NCI-H2107 (cell line): ENCODE measurements at places on chromosomes 6 and 20.

DNA sequence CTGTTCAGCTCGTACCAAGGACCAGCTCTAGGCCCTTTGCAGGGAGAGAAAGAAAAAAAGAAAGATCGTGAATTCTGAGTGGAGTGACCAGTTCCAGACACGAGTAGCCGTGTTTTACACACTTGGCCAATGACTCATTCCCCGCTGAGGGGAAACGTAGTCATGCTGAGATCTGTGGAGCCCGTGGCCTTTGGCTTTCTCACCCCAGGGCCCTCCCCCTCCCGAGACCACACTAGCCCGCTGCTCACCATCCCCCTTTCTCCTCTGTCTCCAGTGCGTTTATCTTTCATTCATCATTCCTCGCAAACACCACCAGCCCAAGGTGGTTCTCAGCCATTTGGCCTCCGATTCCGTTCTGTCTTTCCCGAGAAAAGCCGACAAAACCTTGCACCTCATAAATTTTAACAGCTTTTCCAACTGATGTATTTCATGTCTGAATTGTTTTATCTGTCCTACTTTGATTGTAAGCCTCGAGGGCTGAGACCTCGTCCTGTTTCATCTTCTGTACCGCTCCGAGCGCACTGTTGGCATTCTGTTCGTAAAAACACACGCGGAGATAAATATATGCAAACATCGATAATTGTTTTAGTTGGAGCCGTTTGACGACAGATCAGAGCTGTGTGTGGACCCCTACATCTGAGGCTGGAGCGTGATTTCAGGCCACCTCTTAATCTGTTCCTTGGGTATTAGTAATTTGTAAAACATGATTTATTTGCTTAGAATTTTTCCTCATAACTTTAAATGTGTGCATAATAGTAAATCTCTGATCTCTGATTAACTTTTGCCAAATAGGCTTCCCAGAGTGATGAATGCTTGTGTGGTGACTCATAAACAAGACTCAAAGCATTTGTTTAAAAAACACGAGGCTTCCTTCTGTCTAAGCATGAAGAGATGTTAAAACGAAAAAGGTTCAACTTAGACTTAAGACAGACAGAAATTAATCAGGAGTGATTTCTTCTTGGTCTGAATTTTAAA is 336.6 kb downstream of the CDH4 start:
- no peak for DNase-seq

GRCh38 chr6:146548898-146549374 is 5.3 kb downstream of the RAB32 start:
- DNase-seq, result no peak

DNA sequence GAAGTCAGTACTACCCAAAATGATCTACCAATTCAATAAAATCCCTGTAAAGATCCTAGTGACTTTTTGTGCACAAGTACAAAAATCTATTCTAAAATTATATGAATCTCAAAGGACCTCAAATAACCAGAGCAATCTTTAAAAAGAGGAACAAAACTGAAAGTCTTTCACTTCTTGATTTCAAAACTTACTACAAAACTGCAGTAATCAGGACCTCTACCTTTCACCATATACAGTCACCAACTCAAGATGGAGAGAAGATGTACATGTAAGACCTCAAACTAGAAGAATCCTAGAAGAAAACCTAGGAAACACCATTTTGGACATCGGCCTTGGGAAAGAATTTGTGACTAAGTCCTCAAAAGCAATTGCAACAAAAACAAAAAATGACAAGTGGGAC is 109.5 kb upstream of the CD93 start:
- no peak for DNase-seq

GRCh38 chr6:41560431-41561192 is 14.4 kb downstream of the FOXP4 start:
- no peak for DNase-seq

DNA sequence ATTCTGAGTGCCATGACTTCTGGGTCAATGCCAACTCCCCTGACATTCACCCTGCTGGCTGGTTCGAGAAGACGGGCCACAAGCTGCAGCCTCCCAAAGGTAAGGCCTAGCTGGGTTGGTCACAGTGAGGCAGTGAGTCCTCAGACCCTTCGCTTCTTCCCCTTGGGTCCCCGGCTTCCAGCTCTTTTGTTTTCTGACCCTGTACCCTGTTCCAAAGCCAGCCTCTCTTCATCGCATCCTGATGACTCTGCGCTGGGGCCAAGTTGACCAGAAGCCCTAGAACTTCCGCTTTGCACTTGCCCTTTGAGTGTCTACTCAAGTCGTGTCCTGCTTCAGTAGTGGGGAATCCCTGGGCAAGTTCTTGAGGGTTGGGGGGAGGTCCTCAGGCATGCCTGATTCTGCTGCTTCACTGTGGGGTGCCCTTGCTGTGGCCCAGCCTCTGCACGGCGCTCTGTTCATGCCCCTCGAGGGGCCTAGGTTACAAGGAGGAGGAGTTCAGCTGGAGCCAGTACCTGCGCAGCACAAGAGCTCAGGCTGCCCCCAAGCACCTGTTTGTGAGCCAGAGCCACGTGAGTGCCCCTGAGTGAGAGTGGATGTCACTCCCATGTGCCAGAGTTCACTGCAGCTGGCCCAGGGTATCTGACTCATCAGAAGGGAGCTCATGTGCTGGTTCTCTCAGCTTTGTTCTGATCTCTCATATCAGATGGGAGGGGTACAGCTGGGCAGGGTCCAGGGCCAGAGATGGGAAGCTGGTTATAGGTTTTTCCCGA is 23.0 kb downstream of the L3MBTL1 start:
- no peak for DNase-seq

DNA sequence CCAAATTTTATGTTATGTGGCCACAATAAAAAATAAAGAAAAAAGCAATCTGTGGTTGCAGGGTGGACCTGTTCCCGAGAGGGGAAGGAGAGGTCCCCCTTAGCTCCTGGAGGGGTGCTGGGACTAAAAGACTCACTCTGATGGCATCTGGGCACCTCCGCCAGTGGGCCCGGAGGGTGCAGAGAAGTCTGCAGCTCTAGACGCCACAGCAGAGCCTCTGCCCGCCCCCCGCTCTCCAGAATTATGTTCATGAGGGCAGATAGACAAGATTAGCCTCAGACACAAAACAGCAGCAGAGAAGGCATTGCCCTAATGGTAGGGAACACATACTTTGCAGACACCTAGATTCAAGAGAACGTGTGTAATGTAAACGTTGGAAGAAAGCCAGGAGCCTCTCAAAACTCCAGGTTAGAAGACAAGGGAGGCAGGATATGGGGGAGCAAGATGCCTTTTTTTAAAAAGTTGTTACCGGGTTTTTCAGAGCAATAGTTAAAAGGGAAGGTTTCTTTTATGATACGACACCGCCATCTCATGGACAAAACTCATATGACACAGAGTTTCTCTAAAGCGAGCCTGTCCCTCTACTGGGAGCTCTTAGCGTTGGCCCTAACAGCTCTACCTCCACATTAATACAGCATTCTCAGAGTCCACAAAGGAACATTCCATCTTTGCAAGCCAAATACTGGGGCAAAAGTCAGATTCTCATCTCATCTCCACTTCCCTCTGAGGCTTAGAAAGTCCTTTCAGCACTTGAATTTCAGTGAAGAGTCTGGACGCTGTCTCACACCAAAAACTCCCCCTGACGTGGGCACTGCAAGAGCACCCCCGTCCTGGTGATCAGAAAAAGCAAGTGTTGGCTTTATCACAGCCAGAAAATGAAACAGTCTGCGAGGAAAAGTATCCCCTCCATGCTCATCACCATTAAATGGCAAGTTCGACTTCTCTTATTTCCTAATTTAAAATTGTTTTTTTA is 47.2 kb downstream of the FOXF2 start:
- DNase-seq, result no peak

DNA sequence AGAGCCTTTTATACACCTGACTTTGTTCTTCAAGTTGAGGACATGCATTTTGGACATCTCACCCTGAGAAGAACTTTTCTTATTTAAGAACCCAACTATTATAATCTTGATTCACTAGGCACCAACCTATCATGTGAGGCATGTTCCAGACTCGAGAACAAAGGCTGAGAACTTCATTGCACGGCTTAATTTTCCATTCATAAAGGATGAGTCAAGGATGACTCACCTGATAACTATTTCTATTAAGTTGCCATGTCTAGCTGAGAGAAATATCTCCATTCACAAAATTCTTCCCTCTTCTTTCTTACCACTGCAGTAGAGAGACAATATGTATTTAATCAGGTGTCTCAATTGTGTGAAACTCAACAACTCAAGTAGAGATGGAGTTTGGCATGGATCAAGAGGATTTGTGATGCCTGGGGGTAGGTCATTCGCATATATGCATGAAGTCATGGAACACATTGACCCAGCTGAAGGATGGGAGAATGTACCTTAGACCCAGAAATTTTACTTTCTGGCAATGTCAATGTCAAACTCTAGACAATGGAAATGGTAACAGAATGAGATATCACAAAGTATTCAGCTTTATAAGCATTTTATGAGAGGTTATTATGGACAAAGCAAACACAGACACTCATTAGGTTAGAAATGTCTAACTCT is 208.7 kb upstream of the PRND start:
- no peak for DNase-seq

- DNase-seq, result no peak
Observed at GRCh38 chr6:19204445-19204844, 632.7 kb upstream of the ID4 start.

DNA sequence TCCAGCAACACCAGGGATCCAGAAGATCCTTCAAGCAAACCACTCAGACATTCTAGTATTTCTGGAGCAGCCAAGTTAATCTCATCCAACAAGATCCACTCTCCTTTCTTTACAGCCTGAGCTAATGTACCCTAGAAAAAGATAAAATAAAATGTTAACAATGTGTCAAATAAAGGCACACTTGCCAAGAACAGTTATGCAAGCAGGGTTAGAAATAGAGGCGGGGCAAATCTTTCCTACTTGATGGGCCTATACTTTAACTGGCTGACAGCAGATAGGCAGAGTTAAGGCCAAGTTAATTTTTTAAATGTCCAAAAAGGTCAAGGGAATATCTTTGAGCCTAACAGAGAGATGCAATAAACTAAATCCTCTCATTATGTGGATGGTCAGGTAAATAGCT is 60.8 kb downstream of the MDN1 start:
- no peak for DNase-seq

- DNase-seq, result no peak
Observed at GRCh38 chr6:38034274-38034914, 214.9 kb downstream of the ZFAND3 start.

DNA sequence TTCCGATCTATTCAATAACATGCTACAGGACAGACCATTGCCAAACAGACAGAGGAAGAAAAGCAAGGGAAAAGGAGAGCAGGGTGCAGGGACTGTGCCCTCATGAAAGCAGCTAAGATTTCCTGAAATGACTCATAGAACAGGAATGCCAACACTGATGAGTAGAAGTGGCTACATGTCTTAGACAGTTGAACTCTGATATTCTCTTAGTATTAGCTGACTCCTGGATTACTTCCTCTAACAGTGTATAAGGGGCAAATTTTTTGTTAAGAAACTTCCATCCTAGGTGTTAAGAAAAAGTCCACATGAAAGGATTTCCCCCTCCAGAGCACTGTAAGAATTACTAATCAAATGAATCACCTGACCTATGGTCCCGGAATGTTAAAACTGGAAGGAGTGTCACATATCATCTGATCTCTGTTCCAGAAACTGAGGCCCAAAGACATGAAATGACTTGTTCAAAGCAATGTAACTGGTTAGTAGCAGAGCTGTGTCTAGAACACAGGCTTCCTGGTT is 224.9 kb downstream of the IBTK start:
- DNase-seq, result no peak

DNA sequence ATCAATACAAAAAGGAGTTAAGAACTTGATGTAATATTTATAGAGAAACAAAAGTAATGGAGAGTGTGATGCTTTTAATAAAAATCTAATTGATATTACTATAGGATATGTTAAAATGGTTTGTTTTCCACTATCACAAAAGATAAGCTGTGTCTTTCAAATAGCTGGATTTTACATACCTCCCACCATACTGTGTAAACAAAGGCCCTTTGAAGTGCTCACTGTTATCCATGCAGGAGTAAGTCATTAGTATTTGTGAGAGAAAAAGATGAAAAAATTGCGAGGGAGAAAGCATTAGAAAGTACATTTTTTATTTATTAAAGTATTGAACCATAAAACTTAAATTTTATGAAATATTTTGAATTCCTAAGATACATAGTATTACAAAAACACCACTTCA is 733.0 kb downstream of the GRIK2 start:
- DNase-seq, result no peak

GRCh38 chr20:35334311-35335101 is 42.3 kb upstream of the FAM83C start:
- DNase-seq, result no peak

- DNase-seq, result no peak
Observed at GRCh38 chr20:9306521-9306920, 207.9 kb upstream of the LAMP5 start.

- DNase-seq, result no peak
Observed at GRCh38 chr6:153149891-153150290, 18.8 kb upstream of the RGS17 start.

DNA sequence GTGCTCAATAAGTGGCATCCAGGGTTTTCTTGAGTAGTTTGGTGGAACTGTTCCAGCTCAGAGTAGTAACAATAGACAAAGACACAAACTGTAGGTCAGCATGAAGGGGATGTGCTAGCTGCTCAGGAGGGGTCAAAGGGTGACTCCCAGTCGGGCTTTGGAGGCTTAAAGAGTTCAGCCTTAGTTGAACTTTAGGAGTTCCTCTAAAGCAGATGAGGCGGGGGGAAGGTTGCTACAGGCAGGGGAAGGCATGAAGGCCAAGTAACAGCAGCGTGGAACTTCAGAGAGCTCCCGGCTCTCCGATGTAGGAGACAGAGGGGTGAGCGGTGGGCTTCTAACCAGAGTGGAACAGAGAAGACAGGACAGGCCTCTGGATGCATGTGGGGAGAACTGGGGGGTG is 115.5 kb upstream of the CD93 start:
- no peak for DNase-seq

- DNase-seq, result no peak
Observed at GRCh38 chr6:25834950-25835349, 3.1 kb upstream of the SLC17A1 start.

GRCh38 chr20:12535316-12535715 is 473.5 kb upstream of the SPTLC3 start:
- peak; percentile 4 for DNase-seq

- no peak for DNase-seq
Observed at GRCh38 chr6:151452750-151453427, 963 bp upstream of the RMND1 start.

- no peak for DNase-seq
Observed at GRCh38 chr20:60857708-60858107, 394.4 kb upstream of the CDH4 start.

- no peak for DNase-seq
Observed at GRCh38 chr20:47950124-47950912, 165.0 kb upstream of the SULF2 start.

- DNase-seq, result no peak
Observed at GRCh38 chr6:73121421-73121993, 103.8 kb downstream of the KHDC1L start.
